Stimulated activated CD8-positive, alpha-beta memory T cell treated with anti-CD3 and anti-CD28 coated beads, Interleukin-7, amount 100 ng/mL, for 1 hour (primary cell): ENCODE measurements at places on chromosomes 1 and 21.

- no peak for DNase-seq
These were observed 156.5 kb downstream of the SLC45A1 start for GRCh38 chr1:8474369-8474768.

GRCh38 chr1:93440706-93441105 lies 7.2 kb upstream of the FNBP1L start:
- no peak for DNase-seq

DNA sequence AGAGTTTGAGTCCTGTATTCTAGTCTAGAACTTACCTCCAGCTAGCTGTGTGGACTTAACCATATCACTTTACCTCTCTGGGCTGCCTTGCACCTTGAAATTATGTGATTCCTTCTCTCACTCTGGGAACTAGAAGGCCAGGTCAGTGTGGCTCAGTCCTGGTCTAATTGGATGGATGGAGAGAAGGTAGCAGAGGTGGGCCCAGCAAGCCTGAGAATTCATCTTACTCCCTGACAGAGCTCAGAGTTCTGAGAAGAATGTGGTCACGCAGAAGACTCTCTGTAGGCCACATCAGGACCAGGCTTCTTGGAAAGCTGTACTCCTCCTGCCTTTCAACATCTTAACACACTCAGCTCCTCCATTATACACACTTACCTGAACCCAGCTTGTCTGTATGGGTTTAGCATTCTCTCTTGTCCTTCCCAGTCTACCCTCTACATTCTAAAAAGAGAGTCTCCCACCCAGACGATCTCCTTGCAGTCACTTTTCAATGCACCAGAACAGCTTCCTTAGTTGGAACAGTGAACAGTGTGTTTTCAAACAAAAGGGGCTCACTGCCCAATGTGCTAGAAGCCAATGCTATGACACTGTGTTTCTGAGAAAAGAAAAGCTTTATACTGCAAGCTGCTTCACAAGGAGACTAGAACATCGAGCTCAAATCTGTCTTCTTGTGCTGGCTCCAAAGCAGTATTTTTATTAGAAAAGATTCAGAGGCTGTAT lies 60.5 kb downstream of the CAPN9 start:
- DNase-seq = no peak

DNA sequence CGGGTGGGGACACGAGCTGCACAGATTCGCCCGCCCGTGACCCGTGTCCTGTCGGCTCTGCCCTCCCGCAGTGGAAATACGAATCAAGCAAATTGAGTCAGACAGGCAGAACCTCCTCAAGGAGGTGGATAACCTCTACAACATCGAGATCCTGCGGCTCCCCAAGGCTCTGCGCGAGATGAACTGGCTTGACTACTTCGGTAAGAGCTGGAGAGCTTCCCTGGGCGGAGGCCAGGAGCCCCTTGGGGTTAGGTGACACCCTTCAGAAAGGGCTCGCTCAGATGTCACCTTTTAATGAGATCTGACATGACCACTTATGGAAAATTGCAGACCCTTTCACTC lies 489 bp downstream of the CDCA8 start:
- DNase-seq = no peak

GRCh38 chr1:205582471-205583291 lies 49.1 kb downstream of the ELK4 start:
- no peak for DNase-seq

DNA sequence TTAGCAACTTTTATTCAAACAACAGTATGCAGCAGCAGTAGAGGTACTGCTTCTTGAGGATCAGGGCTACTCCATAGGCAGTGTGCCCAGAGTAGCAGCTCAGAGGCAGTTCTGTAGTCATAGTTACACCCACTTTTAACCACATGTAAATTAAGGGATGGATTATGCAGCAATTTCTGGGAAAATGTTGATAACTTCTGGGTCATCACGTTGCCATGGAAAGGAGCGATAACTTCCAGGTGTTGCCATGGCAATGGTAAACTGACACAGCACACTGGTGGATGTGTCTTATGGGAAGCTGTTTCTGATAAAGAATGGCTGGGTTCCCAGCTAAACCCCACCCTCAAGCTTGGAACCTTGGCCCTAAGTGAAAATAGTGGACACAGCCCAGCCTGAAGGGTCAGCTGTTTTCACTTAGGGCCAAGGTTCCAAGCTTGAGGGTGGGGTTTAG lies 29.0 kb upstream of the PLA2G2A start:
- DNase-seq = no peak
